ENCODE measurements at places on chromosomes 11 and 22.

DNA sequence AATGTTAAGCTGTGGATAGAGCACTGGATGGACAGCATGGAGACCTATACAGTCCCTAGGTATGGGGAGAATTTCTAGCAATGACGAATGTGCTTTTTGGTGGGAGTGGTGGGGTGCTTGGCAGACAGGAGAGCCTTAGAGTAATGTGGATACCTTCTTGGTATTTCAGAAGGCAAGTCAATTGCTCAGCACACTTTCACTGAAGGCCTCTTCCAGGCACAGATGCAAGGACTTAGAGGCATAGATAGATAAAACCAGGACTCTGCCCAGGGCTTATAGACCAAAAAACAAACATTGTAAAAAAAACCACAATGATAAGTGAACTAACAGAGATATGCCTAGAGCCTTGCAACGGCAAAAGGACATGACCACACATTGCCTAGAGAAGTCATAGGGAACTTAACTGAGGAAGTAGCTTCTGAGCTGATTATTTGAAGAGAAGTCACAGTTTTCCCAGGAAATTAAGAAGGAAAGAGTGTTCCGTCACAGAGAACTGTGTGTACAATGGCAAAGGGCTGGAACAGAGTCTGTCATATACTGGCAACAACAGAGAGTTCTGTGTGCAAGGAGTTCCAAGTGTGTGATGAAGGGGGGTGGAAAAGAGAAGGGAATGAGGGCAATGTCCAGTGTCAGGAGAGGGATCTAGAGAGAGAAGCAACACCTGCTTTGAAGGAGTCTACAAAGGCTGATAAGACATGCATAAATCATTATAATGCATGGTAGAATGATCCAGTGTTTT lies 65.9 kb upstream of the PICALM start:
- DNase-seq: no peak

DNA sequence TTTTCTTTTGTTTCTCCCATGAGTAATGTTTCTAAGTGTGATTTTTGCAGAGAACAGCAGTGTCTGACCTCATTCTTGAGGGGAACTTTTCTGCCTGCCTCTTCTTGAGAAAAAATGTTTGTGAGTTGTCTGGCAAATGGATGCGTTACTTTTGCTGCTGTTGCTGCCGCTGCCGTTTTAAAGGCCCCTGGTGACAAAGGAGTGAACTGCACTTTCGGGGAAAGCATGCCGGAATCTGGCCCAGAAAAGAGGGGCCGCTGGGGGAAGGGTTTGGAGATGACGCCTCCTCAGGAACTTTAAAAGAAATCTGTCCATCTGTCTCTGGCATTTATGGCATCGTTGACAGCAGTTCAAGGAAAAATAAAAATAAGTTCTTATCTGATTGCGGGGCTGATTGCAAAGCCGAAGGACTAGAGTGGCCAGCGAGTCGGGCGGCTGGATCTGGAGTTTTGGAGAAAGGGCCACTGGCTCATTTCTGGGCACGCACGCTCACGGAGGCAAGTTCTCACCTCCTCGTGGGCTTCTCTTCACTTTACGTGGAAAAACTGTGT lies 16.5 kb downstream of the ZBTB16 start:
- no peak for DNase-seq

DNA sequence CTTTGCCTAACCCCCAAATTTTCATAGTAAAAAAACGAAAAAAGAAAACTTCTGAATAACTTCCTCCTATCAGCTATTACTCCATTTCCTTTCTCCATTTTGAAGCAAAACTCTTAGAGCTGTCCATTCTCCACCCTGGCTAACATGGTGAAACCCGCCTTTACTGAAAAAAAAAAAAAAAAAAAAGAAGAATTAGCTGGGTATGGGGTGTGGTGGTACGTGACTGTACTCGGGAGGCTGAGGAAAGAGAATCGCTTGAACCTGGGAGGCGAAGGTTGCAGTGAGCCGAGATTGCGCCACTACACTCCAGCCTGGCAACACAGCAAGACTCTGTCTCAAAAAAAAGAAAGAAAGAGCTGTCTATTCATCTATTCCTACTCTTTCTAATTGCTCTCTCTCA lies 11.3 kb upstream of the NXF1 start:
- no peak for DNase-seq

DNA sequence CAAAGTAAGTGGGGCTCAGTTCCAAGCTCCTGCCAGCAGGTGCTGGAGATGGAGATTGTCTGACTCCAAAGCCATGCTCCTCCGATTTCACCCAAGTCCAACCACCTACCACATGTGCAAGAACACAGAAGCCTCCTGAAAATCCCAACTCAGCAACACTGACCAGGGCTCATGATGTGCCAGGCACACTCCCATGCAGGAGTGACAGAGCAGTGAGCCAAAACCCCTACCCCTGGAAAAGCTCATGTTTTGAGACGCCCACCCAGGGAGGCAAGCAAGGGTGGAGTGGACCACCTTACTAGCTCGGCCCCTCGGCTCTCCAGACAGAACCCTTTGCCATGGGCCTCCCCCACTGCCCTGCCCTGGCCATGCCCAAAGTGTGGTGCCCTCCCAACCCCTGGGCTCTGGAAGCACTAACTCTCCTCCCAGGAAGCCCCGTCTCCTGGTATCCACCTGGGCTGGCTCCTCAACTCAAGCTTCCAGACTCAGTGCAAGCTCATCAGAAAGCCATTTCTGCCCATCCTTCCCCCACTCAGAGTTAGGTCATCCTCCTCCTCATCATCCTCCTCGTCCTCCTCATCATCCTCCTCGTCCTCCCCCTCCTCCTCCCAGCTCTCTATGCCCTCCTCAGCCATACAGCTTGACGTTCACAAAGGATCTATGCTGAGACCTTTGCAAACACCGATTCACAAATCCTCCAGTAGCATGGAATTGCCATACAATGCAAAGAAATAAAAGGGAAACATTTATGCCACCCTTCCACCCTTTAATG lies 154.9 kb downstream of the MPPED1 start:
- no peak for DNase-seq

GRCh38 chr11:65204646-65205601 lies 23.2 kb downstream of the CAPN1 start:
- DNase-seq: no peak

- peak; percentile 50 for DNase-seq
These were observed 125.9 kb downstream of the TEAD1 start for GRCh38 chr11:12800032-12800671.

- DNase-seq: peak; percentile 29
These were observed 7.9 kb downstream of the ASPHD2 start for GRCh38 chr22:26436903-26437515.

- DNase-seq: no peak
These were observed 5.1 kb downstream of the DGCR2 start for GRCh38 chr22:19117111-19117512.

- DNase-seq: no peak
These were observed 61.6 kb upstream of the PPARA start for GRCh38 chr22:46088541-46089311.

GRCh38 chr11:131899950-131900580 lies 529.6 kb downstream of the NTM start:
- DNase-seq: no peak

GRCh38 chr11:68457216-68457897 lies 3.2 kb upstream of the PPP6R3 start:
- DNase-seq: no peak

GRCh38 chr11:120674542-120674941 lies 163.0 kb downstream of the GRIK4 start:
- DNase-seq: no peak

DNA sequence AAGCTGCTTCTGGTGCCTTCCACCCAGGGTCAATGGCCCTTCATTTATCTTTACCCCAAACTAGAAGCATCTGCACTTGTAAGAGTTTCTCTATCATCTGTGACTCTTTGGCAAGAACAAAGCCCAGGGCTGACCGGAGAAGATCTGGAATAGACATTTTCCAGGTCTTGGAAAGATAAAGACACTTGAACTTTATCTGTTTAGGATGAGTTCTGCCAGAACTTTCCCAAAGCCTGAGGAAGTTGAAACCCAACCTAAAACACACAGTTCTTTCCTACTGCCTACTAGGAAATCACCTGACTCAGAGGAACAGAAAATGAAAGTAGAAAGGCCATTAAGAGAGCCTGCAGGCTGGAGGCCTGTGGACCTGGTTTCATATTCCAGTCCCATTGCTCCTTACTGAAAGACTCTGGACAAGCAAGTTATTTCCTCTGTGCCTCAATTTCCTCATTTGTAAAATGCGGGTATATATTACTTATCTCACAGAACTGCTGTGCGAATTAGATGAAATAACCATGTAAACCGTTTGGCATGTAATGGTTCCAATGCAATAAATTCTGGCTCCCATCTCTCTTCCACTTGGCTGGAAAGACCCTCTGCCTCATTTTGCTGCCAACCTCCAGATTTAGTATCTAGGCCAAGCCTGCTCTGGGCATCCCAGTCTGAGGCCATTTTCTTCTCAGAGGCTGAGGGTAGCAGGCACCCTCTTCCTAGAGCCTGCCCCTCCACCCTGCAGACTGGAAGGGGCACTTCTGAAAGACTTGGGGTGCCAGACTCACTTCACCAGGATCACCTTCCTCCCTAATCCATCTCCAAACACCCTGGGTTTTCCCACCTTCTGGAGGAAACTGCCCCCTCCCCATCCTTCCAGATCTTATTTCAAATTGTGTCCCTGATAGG lies 1.2 kb downstream of the UBE2L6 start:
- no peak for DNase-seq

DNA sequence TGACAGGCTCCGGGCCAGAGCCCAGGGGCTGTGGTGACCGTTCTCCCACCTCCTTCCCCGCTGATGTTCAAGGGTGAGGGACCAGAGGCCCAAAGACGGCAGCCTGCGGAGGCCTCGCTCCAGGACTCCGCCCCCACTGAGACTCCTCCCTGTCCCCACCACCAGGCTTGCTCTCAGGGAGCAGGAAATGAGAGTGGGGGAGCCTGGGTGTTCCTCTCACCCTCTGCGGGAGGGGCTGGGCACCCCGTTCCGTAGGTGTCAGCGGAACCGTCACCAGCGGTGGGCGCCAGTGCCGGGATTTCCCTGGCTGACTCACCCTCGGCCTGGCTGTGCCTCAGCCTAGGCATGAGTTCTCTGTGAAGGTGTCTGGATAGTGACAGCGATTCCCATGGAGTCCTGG lies 15.7 kb downstream of the DAGLA start:
- peak; percentile 60 for DNase-seq

- DNase-seq: no peak
These were observed 15.3 kb downstream of the IL18BP start for GRCh38 chr11:72013765-72014711.

DNA sequence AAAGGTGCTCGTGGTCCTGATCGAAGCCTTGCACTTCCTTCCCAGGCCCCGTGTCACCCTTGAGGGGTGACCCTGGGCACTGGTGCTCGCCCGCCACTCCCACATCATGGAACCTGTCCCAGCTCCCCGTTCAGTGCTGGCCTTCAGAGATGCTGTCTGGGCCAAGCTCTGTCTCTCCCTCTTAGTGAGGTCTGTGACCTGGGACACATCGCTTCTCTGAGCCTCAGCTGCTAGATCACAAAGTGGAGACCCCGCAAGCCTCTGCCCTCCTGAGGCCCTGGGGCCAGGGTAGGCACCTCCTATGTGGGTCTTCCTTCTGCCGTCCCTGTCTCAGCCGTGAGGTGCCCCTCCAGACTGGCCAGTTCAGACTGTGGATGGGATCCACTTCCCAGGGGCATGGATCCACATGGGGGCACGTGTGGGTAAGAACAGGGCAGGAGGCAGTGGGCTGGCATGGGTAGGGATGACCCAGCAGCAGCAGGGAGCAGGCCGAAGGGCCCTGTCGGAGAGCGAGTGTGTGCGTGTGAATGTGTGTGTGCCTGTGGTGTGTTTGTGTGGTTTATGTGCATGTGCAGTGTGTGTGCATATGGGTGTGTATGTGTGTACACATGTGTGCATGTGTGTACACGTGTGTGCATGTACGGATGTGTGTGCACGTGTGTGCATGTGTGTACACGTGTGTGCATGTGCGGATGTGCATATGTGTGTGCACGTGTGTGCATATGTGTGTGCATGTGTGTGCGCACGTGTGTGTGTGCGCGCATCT lies 1073.7 kb downstream of the BRD1 start:
- no peak for DNase-seq

GRCh38 chr11:1574238-1574932 lies 2.3 kb upstream of the DUSP8 start:
- no peak for DNase-seq

- DNase-seq: no peak
These were observed 1.3 kb downstream of the RNF169 start for GRCh38 chr11:74749965-74750296.

- no peak for DNase-seq
These were observed 1056.1 kb downstream of the LRRC4C start for GRCh38 chr11:40403321-40403720.

- no peak for DNase-seq
These were observed 50.3 kb upstream of the TTLL12 start for GRCh38 chr22:43237280-43237679.

GRCh38 chr11:69293819-69294505 lies at the start of gene MYEOV:
Gene MYEOV, plus strand, starts transcription at chr11:69294155. Its CDS starts 1,200 bp downstream, at chr11:69295355.
- no peak for DNase-seq

DNA sequence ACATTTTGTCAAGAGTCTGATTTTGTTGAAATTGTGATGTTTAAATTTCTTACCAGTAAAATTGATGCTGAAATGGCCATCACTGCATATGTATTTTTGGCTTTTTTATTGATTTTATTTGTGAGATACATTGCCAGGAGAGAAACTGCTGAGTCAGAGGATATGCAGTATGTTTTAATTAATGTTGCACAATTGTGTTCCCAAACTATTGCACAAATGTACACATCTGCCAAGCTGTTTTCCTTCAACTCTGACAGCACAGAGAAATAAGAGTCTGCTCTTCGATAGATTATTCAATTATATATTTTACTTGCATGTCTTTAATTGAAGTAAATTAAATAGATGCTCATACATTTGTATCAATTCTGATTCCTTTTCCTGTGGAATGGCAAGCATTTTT lies 640.2 kb upstream of the LUZP2 start:
- DNase-seq: no peak

- no peak for DNase-seq
These were observed 150.1 kb upstream of the CTSC start for GRCh38 chr11:88487646-88488045.

DNA sequence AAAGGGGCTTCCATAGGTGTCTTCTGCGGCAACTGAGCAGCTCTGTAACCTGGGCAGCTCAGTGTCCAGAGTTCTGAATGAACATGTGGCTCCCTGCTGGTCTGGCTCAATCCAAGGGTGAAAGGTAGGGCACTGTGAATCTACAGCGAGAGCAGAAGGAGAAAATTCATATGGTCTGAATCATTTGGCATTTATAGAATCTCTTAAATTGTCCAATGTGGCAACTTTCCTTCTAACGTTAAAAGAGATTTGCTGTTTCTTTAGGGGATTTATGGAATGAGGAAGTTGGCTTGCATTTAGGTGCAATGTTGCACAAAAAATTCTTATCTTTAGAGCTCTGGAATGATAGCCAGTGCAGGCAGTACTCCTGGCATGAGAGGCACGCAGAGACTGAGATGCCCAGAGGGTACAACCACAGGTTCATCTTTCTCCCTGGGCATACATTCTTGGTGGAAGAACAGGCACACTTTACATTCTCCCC lies 17.0 kb downstream of the ATXN10 start:
- DNase-seq: no peak

DNA sequence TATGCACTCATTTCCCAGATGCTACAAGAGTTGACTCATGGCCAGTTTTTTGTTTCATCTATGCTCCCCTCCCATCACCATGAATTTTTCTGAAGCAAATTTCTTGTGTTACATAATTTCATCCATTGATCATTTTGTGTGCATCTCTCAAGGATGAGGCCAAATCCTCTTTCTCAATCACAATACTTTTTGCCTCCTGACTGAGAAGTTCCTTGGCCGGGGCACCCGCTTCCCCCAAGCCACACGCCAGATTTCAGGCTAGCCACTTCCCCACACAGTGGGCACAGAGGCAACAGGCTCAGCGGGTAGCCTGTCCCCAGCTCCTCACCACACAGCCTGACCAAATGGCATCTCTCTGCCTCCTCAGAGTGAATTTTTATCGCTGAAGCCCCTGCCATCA lies 9.8 kb upstream of the DSCAML1 start:
- no peak for DNase-seq

- DNase-seq: no peak
These were observed 1.2 kb downstream of the EIF4ENIF1 start for GRCh38 chr22:31488346-31488883.

Data from epithelial cell of prostate (primary cell).